ENCODE measurements at places on chromosomes 16 and 17. TPM values are rescaled to one million over a fixed set of nuclear protein-coding genes. Genes with fewer than 3 reads are reported as not detected.

- H3K27ac ChIP-seq, result no peak overlapping the region
- H3K4me3 ChIP-seq, result no peak overlapping the region
- peaks cover 100% of the 10 kb centered on the region for H3K27me3 ChIP-seq
- DNase-seq, result no peak
Observed at GRCh38 chr17:48633266-48633677, 7.1 kb upstream of the HOXB9 start.

DNA sequence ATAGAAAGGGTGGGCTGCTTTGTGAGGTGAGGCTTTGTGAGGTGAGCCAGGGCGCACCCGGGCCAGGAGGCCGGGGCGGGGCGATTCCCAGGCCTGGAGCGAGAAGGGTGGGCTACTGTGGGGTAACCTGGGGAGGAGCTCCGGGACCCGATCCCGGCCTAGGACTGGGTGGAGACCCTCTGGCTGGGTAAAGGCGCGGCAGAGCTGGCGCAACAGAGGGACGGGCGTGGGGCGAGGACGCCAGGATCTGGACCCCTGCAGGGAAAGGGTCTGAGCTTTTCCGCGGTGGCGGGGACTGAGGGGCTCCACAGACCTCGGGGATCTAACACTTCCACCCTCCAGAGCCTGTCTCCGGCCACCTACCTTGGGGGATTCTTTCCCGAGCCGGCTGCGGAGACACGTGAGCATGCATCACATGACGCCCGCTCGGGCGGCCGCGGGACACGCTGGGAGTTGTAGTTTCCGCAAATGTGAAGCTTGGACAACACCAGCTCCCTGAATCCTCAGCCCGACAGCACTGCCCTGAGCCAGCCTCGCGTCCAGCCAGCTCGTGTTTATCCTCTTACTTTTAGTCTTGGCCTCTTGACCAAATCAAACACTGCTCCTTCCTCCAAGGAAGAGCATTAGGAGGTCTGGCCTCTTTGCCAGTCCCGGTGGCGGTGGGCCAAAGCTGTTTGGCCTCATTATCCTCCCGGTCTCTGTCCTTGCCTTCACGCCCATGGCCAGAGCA lies at the start of gene SLC38A7:
SLC38A7 (minus strand) TSS at position 417 of the 730 bp plus-strand sequence. CDS start 4,644 bp downstream, outside the sequence.
- peaks cover 10% of the 10 kb centered on the region for H3K4me1 ChIP-seq
- H3K4me3 ChIP-seq, result peak within 1 kb of the TSS; percentile 98
- peak within 1 kb of the TSS; percentile 82 for H3K27ac ChIP-seq
- peak; percentile 93 for DNase-seq

GRCh38 chr16:85348911-85349334 lies 236.7 kb upstream of the CIBAR2 start:
- H3K27me3 ChIP-seq, result no peaks in the 10 kb centered on the region
- H3K36me3 ChIP-seq, result no peaks in the 10 kb centered on the region
- no peak for DNase-seq
- peaks cover 17% of the 10 kb centered on the region for H3K4me1 ChIP-seq

DNA sequence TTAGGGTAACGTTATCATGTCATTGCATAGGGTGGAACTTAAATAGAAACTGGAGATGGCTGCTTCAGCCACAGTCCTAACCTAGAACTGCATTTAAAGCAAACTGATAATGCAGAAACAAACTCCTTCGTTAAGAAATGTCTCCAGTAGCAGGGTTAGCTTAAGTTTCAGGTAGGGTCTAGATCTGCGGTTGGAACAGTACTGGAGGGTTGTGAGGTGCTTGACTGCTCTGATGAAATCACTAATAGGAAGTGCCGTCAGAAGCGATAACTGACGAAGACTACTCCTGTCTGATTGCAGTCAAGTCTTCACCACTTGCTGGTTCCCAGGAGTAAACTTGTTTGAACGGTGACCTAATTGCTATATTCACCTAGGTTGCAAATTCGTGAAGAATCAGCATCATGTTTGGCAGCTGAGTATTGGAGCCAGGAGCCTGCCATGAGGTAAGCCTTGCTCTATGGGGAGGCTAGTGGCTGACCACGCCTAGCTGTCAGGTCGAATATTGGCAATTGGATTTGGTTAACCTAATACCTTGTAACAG lies 24.5 kb downstream of the TRPV2 start:
- no peak for DNase-seq
- peaks cover 36% of the 10 kb centered on the region for H3K4me1 ChIP-seq
- H3K4me3 ChIP-seq, result peak overlapping the region; percentile 77
- no peaks in the 10 kb centered on the region for H3K27me3 ChIP-seq
- H3K36me3 ChIP-seq, result peaks cover 43% of the 10 kb centered on the region

GRCh38 chr17:41504246-41504977 lies 1.0 kb downstream of the KRT13 start:
- H3K36me3 ChIP-seq, result no peaks in the 10 kb centered on the region
- H3K27me3 ChIP-seq, result no peaks in the 10 kb centered on the region
- no peak for DNase-seq
- H3K4me1 ChIP-seq, result no peaks in the 10 kb centered on the region

DNA sequence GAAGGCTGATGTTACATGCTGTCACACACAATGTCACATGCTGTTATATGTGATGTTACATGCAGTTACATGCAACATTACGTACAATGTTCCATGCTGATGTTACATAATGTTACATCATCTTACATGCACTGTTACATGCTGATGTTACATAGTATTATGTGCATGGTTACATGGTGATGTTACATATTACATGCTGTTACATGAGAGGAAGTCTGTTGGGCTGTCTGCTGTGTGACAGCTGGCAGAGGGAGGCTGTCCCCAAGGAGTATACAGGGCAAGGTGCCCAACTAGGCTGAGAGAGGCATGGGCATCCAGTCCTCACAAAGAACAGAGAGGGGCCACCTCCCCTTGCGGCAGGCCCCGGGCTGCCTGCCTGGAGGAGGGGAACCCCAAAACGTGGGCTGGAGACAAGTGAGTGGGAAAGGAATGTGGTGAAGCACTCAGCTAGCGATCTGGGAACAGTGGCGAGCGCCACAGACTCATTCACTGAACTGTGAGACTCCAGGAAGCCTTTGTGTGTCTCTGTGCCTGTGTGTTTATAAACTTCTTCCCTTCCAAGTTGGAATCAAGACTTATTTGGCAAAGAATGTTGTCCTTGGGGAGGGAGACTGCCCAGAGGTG lies 30.6 kb downstream of the TMEM92 start:
- H3K4me3 ChIP-seq, result no peak overlapping the region
- no peak overlapping the region for H3K27ac ChIP-seq
- H3K36me3 ChIP-seq, result no peaks in the 10 kb centered on the region
- H3K27me3 ChIP-seq, result no peaks in the 10 kb centered on the region

- peaks cover 5% of the 10 kb centered on the region for H3K27me3 ChIP-seq
- DNase-seq, result no peak
- no peaks in the 10 kb centered on the region for H3K36me3 ChIP-seq
- peak overlapping the region; percentile 74 for H3K27ac ChIP-seq
- peak overlapping the region; percentile 53 for H3K4me3 ChIP-seq
- H3K4me1 ChIP-seq, result no peaks in the 10 kb centered on the region
Observed at GRCh38 chr17:54899721-54900456, 763 bp upstream of the TOM1L1 start.

DNA sequence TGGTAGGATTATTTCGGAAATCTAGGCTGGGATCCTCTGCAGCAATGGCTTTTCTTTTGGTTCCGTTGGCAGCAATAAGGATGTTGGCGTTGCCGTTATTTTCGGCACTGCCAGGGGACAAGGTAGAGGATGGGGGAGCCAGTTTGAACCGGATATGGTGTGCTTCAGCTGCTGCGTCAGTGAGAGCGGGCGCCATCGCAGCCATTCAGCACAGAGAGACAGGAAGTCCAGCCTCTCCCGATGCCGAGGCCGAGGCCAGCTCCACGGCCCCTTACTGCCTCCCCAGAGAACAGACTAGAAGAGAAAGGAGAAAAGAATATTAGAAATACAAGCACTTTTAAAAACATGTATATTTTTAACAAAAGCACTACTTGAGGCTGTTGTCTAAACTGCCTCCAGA lies 21.3 kb downstream of the KANSL1 start:
- no peak for DNase-seq
- peaks cover 48% of the 10 kb centered on the region for H3K4me1 ChIP-seq
- H3K27ac ChIP-seq, result no peak overlapping the region
- no peaks in the 10 kb centered on the region for H3K27me3 ChIP-seq

DNA sequence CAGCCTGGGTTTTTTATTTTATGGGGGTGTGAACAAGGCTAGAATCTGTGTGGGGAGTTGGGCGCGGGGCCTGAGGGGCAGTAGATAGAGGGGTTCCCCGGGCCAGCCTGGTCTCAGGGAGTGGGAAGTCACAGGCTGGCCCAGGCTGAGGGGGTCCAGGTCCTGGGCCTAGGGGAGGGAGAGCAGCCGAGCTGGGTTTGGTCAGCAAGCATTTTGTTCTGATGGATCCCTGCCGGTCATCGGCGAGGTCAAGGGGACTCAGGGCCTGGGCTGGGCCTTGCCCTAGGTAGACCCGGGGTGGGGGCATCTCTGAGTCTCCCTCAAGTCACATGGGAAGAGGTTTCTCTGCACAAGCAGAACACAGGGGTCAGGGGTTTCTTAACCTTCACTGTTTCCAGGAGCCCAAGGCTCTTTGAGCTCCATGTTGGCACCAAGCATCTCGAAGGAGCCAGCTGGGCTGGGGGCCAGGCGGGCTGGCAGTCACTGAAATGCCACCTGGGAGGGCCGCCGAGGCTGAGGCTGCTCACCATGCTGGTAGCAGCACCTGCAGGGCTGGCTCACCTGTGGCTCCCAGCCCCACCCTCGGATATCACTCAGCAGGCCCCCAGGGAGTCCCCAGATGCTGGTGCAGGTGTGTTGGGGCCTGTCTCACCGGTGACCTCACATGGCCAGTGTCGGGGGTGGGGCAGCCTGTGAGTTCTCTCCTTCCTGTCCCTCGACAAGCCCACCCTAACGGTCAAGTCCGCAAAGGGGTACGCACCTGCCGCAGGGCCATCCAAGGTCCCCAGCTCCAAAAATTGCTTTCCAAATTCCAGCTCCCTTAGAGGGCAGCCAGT lies 41.0 kb downstream of the SLC7A5 start:
- H3K4me3 ChIP-seq, result no peak overlapping the region
- H3K4me1 ChIP-seq, result no peaks in the 10 kb centered on the region
- H3K27me3 ChIP-seq, result peaks cover 12% of the 10 kb centered on the region
- no peak overlapping the region for H3K27ac ChIP-seq

- no peak for DNase-seq
- H3K4me3 ChIP-seq, result no peak overlapping the region
- H3K27ac ChIP-seq, result no peak overlapping the region
- no peaks in the 10 kb centered on the region for H3K36me3 ChIP-seq
- H3K27me3 ChIP-seq, result no peaks in the 10 kb centered on the region
Observed at GRCh38 chr16:59522826-59523225, 788.7 kb upstream of the GOT2 start.

DNA sequence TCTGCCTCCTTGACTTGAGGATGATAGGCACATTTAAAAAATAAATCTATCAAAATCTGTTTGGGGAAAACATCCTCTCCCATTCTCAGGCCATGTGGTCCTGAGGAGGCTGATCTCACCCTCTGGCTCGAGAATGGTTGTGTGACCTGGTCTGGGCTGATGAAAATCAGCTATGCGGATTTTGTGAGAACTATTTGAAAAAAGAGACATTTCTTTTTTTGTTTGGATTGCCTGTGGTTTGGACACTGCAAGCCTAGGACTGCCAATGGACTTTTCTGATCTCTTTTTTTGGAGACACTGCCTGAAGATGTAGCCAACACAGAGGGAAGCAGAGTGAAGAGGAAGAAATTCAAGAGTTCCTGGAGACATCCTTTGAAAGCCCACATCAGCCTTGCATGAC lies 145.9 kb downstream of the HS3ST3B1 start:
- no peaks in the 10 kb centered on the region for H3K36me3 ChIP-seq
- H3K27me3 ChIP-seq, result no peaks in the 10 kb centered on the region
- DNase-seq, result no peak
- H3K4me1 ChIP-seq, result no peaks in the 10 kb centered on the region
- no peak overlapping the region for H3K27ac ChIP-seq
- H3K4me3 ChIP-seq, result no peak overlapping the region

Gene KCNH4
- 0.26 TPM for total RNA-seq

Gene OR3A1
- total RNA-seq, result not detected

Gene APOBR
- 17.7 TPM for total RNA-seq

Gene GLG1
- total RNA-seq, result 112 TPM

Gene PYDC1
- not detected for total RNA-seq

Gene PIK3R5
- total RNA-seq, result 37.7 TPM

Gene FN3K
- total RNA-seq, result 27.4 TPM

Gene MBTPS1
- 97.5 TPM for total RNA-seq

Gene IGF2BP1
- not detected for total RNA-seq

All from upper lobe of right lung (tissue), 1 donor.